ENCODE measurements at places on chromosomes 2 and 18.

- no peak for DNase-seq
Observed at GRCh38 chr2:49271060-49271606, 116.8 kb upstream of the FSHR start.

DNA sequence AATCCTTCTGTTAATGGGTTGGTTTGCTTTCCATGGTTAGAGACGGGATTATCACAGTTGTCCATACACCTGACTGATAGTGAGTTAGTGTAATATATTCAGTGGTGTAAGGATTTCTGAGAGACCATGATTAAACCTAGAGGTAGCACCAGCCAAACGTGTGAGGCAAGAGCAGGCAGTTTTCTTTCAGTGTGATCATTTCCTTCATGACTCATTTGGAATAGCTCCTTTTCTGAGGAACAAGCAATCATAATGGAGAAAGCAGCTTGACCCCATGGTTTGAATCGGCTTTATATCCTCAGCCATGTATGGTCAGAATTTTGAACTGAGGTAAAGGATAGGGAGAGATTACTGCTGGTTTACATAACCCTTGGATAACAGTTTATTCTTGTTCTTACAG is 2.9 kb downstream of the MXD1 start:
- no peak for DNase-seq

DNA sequence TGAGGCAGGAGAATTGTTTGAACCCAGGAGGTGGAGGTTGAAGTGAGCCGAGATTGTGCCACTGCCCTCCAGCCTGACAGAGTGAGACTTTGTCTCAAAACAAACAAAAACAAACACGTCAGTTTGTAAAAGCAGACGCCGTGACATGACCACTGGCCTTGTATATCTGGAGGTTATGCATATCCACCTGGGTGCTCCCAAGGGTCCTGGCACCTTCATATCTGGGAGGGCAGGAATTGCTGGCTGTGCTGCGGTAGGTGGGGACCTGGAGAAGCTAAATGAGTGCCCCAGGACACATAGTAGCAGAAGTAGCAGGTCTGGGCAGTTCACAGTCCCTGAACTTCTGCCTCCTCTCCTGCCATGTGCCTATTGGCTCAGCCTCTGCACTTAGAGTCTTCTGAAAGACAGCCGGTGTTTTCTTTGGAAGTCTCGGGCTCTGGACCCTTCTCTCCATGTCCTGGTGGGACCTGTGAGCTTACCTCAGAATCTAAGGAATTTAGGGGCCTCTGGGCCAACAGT is 30.9 kb upstream of the IL1R2 start:
- no peak for DNase-seq

GRCh38 chr2:138670734-138671133 is 109.5 kb downstream of the NXPH2 start:
- DNase-seq = no peak

DNA sequence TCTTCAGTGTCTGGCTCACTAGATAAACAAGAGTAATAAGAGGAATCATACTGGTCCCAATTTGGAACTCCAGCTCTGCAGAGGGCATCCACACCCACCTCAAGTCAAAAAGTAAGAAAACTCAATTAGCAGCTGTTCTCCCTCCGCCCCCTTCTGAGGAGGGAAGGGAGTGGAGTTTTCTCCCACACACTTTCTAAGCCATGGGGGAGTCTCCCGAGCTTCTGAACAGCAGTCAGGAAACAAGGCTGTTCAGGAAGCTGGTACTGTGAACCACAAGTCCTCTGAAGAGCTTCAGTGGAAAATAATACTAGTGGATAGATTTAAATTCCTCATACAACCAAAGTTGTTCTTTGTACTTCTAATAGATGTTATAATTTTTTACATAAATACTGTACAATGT is 32.9 kb upstream of the SPTBN1 start:
- DNase-seq = no peak

DNA sequence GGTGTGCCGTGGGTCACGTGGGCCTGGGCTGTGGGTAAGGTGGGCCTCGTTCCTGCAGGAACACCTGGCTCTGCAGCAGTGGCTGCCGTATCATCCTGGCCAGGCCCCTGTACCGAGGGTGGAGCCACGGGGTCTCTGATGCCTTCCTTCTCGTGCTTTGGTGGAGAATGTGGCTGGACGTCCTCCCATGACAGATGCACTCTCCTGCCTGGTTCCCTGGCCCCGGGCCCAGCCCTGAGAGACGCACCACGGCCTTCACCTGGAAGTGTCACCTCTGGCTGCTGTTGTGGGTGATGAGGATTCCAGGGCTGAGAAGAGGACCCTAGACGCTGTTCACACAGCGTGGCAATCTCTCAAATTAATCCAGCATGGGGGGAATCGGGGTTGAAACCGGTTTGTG is 49.5 kb downstream of the NFATC1 start:
- no peak for DNase-seq

- no peak for DNase-seq
Observed at GRCh38 chr2:225010804-225011203, 31.5 kb downstream of the DOCK10 start.

GRCh38 chr2:10912796-10913455 is 1.2 kb downstream of the KCNF1 start:
- DNase-seq = no peak

DNA sequence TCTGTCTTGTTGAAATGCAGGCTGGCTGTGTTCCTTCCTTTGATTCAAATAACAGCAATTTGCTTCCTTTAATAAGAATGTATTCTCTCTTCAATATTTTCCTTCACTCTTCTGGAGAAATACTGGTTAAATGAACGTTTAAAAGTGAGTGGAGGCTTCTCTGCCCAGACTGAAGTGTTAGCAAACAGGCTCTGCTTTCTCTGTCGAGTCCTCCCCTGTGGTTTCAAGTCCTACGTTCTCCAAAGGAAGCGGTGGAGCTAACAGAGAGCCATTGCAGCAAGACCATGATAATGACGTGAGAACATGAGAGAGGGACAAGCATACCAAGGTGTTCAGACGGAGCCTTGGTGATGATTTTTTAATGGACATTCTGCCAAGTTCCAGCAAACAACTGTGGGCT is 26.2 kb upstream of the PID1 start:
- DNase-seq = peak; percentile 31

DNA sequence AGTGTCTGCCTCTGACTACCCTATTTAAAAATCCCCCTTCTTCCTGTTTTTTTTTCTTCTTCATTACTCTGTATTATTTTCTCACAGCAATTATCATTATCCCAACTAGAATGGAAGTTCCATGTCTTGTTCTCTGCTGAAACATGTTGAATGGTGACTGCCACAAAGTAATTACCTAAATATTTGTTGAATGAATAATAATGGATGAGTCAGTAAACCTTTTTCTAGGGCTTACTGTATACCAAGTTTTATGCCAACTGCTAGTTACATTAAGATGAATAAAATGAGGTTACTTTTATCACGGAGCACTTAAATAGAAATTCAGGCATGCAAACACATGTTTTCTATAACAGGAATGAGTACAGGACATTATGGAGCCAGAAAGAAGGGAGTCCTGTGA is 490.6 kb downstream of the THSD7B start:
- DNase-seq = no peak

DNA sequence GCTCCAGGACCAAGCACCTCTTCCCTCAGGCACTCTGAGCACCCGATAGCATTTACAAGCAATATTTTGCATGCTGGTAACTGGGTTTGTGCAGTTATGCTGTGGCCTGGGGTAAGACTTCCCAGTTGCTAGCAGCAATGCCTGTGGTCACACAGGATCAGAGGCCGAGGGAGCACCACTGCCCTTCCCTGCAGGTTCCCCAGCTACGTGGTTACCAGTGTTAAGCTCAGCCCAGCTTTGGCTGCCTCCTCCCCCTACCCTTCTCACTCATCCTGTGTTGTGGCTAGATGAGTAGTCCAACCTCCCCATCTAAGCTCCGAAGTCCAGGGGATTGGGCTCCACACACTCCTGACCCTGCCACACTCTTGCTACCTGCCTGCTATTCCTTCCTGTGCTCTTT is 141.1 kb downstream of the CELF4 start:
- DNase-seq = no peak

- DNase-seq = no peak
Observed at GRCh38 chr18:10875811-10876210, 273.6 kb downstream of the PIEZO2 start.

- peak; percentile 89 for DNase-seq
Observed at GRCh38 chr2:26733413-26733812, 30.7 kb upstream of the SLC35F6 start.

GRCh38 chr2:124668161-124668560 is 643.1 kb downstream of the CNTNAP5 start:
- DNase-seq = peak; percentile 6

DNA sequence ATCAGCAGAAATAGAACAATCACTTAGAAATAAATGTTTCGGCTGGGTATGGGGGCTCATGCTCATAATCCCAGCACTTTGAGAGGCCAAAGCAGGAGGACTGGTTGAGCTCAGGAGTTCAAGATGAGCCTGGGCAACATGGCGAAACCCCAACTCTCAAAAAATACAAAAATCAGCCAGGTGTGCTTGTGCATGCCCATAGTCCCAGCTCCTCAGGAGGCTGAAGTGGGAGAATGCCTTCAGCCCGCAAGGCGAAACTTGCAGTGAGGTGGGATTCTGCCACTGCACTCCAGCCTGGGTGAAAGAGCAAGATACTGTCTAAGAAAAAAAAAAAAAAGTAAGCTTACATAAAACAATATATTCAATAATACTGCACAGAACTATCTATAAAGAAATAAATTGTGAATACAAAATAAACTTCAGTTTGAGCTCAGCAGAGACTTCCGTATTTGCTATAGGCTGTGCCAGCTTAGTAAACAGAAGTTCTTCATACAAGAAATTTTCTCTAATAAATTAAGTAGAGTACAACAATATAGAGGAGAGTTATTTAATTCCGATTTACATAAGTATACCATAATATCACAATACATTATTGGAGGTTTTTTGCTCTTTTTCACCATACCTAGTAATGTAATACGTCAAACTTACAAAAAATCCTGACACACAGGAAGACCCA is 43.6 kb downstream of the SRBD1 start:
- DNase-seq = no peak

GRCh38 chr18:21071071-21071470 is 40.5 kb downstream of the ROCK1 start:
- DNase-seq = no peak

- DNase-seq = peak; percentile 37
Observed at GRCh38 chr2:40450066-40450795, 1.7 kb downstream of the SLC8A1 start.

Measured in lung (tissue), 17 donors.